ENCODE measurements at places on chromosomes 1 and 21. TPM values are rescaled to one million over a fixed set of nuclear protein-coding genes. Genes with fewer than 3 reads are reported as not detected.

DNA sequence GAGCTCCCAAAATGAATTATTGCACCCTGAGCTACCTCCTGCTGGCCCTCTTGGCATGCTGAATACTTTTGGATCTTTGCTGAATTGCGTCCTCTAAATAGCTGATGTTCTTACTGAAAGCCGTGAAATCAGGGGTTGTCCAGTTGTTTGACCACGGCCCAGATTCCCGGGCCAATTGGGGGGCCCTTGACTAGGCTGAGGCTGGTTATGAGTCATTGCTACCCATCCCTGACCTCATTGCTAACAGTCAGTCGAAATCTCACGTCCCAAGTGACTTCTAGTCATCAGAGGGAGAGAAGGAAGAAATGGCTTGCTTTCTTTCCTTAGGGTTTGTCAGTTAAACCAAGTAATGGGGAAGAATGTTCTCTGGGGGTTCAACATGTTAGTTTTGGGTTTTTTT lies 37.4 kb downstream of the SMYD2 start:
- H3K27me3 ChIP-seq = no peaks in the 10 kb centered on the region
- DNase-seq = no peak
- H3K4me3 ChIP-seq = no peak overlapping the region
- no peaks in the 10 kb centered on the region for H3K36me3 ChIP-seq
- H3K4me1 ChIP-seq = no peaks in the 10 kb centered on the region

DNA sequence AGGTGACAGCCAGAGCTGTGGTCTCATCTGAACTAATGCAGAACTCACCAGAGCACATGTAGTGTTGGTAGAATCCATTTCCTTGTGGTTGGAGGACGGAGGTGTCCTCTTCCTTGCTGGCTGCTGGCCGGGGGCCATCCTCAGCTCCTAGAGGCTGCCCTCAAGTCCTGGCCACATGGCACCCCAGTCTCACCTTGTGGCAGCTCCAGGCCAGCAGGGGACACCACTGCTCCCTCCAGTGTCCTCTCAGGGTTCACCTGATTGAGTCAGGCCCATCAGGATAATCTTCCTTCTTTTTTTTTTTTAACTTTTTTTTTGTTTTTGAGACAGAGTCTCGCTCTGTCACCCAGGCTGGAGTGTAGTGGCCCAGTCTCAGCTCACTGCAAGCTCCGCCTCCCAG lies 2.9 kb downstream of the KCNE1 start:
- no peak overlapping the region for H3K27ac ChIP-seq
- no peaks in the 10 kb centered on the region for H3K4me1 ChIP-seq
- no peaks in the 10 kb centered on the region for H3K27me3 ChIP-seq

DNA sequence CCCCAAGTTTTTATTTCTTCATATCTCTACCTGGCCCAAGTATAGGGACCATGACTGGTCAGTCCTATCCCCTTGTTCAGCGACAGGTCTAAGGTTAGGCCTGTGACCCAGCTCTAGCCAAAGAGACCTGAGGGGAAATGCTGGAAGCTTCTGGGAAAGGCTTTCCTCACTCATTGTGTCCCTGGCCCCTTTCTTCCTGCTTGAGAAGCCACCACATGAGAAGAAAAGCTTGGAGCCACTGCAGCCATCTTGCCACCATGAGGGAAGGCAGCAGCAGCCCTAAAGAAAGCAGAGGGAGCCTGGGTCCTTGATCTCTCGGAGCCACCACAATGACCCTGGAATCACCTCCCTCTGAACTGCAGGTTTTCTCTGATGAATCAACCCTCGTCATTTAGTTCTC lies 43.4 kb downstream of the ATF3 start:
- DNase-seq = no peak
- H3K27ac ChIP-seq = no peak overlapping the region
- no peaks in the 10 kb centered on the region for H3K36me3 ChIP-seq
- no peaks in the 10 kb centered on the region for H3K4me1 ChIP-seq
- H3K27me3 ChIP-seq = no peaks in the 10 kb centered on the region

GRCh38 chr1:39269791-39270342 lies 65.4 kb downstream of the MACF1 start:
- peaks cover 22% of the 10 kb centered on the region for H3K4me1 ChIP-seq
- no peak overlapping the region for H3K27ac ChIP-seq
- no peak overlapping the region for H3K4me3 ChIP-seq
- no peaks in the 10 kb centered on the region for H3K27me3 ChIP-seq

GRCh38 chr1:78743626-78744025 lies 94.0 kb downstream of the IFI44 start:
- no peaks in the 10 kb centered on the region for H3K4me1 ChIP-seq
- no peaks in the 10 kb centered on the region for H3K36me3 ChIP-seq
- no peak for DNase-seq

GRCh38 chr1:29469457-29469856 lies 233.1 kb downstream of the PTPRU start:
- no peaks in the 10 kb centered on the region for H3K4me1 ChIP-seq
- H3K27ac ChIP-seq = no peak overlapping the region
- no peak overlapping the region for H3K4me3 ChIP-seq

KCNJ15 gene
- total RNA-seq = 1.4 TPM

LRP8 gene
- 62.2 TPM for total RNA-seq

SLC37A1 gene
- 7.6 TPM for total RNA-seq

All from endothelial cell of umbilical vein (primary cell).